Myocyte (in vitro differentiated cells): ENCODE measurements at places on chromosomes 1 and 21. TPM values are rescaled to one million over a fixed set of nuclear protein-coding genes. Genes with fewer than 3 reads are reported as not detected.

DNA sequence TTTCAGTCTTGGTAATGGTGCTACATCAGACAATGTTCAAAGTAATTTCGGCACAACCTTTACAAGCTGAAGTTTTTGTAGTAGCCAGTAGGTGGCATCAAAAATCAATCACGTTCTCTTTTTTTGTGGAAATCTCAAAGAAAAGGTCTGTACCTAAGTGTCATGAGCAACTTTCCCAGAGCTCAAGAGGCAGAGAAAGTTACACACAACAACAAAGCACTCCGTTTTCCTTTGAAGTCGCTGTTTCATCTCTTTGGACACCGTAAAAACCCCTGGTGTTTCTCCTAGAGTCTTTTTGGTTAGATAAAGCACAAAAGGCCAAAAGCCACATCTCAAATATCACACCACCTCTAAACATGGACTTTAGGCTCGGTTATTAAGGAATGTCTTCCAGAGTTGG is 131.6 kb downstream of the LHX8 start:
- DNase-seq: peak; percentile 22

DNA sequence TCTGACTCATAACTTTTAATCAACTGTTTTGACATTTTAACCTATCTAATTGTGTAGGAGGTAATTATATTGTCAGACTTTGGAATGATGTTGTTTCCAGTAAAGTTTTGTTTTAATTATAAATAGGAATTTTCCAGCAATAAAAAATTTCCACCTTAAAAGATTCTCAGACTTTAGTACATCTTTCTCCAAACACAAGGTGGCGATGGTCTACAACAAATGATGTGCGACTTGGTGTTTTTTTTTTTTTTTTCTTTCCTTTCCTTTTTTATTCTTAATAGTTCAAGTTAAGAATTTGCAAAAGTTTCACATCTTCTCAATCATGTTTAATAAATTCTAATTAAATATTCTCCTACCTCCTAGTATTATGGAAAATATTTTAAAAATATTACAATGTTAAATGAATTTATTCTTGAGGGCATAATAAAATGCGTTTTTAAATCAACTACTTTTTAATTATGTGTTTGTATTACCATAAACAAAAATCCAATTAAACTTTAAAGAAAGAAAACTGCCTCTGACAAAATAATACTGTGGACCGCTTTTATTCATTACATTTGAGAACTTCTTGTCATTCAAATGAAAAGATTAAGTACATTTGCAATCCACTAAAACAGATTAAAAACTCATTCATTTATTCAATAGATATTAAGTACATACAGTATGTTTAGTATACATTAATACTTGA is 4.4 kb upstream of the ADAMTS1 start:
- peak; percentile 77 for DNase-seq

DNA sequence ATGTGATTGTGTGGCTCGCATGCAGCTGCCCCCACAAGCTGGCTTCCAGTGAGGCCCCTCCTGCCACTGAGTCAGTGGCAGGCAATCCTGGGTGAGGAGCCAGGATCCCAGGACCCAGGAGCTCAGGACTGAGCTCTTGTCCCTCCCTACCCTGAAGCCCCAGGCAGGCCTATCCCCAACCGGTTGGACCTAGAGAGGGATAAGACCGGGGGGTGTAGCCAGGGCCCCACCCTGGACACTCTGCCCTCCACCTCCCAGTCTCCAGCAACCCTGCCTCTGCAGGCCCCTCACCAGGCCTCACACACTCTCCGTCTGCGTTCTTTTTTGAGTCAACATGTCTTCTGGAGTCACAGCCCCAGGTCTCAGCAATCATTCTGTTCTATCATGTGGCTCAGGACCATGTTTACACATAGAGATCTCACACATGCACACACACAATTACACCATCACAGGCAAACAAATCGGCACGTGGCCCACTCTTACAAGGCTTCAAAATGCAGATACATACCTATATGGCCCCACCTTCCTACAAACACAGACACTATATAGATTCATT is 2.6 kb downstream of the VSIG8 start:
- no peak for DNase-seq

DNA sequence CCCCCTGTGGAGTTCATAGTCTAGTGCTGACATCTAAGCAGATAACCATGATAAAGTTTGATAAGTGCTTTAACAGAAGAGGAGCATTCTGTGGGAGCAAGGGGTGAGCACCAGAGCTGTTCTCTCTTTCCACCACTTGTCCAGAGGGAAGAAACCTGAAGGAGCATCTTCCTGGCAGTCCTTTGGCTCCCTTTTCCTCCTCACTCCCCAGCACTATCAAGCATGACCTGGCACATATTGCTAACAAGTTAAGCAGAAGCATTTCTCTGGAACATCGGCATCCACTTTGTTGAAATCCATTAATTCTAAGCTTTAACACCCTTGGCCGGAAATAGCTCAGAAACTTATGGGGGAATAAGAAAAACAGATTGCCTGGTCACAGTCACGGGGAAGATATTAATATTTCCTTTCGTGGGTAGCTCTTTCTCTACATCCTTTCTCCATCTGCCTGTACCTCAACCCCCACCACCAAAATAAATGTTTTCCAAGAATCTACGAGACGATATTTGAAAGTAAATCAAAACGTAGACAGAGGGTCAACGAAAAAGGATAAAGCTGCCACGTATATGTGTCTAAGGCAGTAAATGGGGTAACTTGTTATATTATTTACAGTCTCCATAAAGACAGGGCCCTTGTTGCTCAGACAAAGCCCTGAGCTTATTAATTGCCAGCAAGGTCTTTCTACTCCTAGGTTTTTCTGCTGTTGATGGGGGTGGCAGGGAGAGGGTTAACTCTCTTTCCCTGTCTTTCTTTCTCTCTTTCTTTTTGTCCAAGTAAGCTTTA is 351.4 kb downstream of the NUF2 start:
- DNase-seq: no peak

- no peak for DNase-seq
These were observed 119.5 kb downstream of the GLIS1 start for GRCh38 chr1:53619367-53620060.

GRCh38 chr1:157201767-157202166 is 63.6 kb upstream of the ETV3 start:
- DNase-seq: no peak

DNA sequence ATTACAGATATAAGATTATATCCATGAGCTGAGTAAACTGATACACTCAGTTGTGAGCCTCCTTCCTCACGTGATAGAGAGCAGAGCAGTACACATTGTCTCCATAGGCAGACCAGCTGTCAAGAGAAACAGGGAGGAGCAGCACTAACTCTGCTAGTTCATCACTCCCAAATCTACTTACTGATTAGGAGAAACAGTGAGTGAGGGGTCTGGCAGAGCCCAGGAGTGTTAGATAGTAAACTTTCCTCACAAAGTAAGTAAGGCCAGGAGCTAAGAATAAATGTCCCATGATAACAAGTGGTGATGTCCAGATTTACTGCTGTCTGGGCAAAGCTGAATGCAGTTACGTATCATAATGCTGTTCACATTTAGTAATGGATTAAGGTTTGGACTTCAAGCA is 168.6 kb upstream of the KCNK2 start:
- no peak for DNase-seq

GRCh38 chr1:234999513-234999940 is 129.1 kb downstream of the TOMM20 start:
- no peak for DNase-seq

DNA sequence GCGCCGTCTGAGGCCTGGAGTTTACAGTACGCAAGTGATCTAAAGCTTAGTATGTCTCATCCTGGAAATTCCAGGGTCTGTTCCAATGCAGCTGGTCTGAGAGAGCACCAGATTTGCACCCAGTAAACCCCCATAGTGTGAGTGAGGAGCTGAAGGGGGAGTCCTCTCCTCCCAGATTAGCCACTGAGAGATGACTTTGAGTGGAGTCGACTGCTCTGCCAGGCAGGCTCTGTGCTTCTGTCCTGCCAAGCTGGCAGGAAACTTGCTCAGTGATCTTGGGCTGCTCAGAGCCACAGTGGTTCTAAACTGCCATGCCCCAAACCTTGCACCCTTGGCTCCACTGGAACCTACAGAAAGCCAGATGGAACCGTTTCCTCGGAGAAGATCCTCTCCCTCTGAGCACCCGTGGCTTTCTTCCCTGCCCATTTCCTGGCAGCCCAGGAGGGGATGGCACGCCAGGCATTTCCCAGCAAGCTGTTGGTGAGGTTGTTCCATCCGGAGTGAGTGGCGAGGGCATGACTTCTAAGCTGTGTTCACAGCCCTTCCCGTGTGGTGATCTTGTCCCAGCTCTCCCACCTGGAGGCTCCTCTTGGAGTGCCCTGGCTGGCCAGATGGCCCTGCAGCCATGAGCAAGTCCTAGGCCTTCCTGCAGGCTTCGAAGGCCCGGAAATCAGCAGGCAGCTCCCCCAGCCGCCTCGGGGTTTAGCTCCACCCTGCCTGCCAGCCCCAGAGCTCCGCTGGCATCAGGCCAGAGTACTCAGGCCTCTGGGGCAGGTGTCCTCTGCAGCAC is 125.9 kb upstream of the VAMP3 start:
- peak; percentile 24 for DNase-seq

GRCh38 chr21:44639331-44639655 is 2.1 kb downstream of the KRTAP10-10 start:
- no peak for DNase-seq

- no peak for DNase-seq
These were observed 606.9 kb downstream of the NUF2 start for GRCh38 chr1:163928651-163929050.

GRCh38 chr1:176110203-176110602 is 96.9 kb downstream of the COP1 start:
- DNase-seq: peak; percentile 67

DNA sequence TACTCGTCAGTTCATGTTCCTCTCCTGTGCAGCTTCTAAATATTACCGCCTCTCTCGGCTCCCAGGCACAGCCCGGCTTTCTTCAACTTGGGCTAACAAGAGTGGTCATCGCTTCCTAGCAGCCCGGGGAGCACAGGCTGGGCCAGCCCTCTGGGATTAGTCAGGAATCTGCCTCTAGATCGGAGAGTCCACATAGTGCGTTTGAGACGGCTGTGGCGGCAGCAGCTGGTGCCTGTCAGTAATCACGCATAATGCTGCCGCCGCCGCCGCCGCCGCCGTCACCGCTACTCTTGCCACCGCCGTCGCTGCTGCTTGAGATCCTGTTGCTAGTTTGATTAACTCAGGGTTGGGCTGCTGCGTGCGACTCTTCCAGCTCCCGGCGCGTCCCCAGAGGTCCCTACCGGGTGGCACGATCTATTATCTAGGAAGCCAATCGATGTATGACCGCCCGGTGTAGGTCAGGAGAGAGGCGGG is at the start of gene RXRG:
Gene RXRG, minus strand, starts transcription at position 230 of the 474 bp plus-strand sequence. CDS start 233 bp downstream, outside the sequence.
- DNase-seq: peak; percentile 80

- DNase-seq: peak; percentile 14
These were observed 26.6 kb upstream of the LMX1A start for GRCh38 chr1:165383067-165383466.

- DNase-seq: no peak
These were observed 182.5 kb downstream of the ZC3H11B start for GRCh38 chr1:219430419-219430818.

- DNase-seq: no peak
These were observed 184.9 kb downstream of the SLC35F3 start for GRCh38 chr1:234089396-234089795.

- peak; percentile 18 for DNase-seq
These were observed 82.7 kb downstream of the CDC7 start for GRCh38 chr1:91583326-91583755.

DNA sequence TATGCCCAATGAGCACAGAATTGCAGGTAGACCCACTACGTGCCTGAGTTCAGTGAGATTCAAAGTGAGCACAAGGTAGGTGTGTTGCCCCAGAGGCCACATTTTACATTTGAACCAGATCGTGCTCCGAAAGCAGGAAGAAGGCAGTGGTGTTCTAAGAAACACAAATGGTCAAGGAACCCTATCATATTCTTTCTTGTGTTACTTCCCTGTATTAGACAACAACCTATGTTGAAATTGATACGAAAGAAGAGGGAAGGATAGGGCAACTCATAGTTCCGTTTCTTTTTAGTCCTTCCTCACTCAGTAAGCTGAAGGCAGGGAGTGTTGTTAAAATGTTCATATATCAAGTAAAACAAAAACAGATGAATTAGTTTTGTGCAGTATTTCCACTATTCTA is 33.9 kb downstream of the OLFML2B start:
- DNase-seq: no peak

- no peak for DNase-seq
These were observed 3.0 kb downstream of the TNFRSF4 start for GRCh38 chr1:1210726-1211540.

DNA sequence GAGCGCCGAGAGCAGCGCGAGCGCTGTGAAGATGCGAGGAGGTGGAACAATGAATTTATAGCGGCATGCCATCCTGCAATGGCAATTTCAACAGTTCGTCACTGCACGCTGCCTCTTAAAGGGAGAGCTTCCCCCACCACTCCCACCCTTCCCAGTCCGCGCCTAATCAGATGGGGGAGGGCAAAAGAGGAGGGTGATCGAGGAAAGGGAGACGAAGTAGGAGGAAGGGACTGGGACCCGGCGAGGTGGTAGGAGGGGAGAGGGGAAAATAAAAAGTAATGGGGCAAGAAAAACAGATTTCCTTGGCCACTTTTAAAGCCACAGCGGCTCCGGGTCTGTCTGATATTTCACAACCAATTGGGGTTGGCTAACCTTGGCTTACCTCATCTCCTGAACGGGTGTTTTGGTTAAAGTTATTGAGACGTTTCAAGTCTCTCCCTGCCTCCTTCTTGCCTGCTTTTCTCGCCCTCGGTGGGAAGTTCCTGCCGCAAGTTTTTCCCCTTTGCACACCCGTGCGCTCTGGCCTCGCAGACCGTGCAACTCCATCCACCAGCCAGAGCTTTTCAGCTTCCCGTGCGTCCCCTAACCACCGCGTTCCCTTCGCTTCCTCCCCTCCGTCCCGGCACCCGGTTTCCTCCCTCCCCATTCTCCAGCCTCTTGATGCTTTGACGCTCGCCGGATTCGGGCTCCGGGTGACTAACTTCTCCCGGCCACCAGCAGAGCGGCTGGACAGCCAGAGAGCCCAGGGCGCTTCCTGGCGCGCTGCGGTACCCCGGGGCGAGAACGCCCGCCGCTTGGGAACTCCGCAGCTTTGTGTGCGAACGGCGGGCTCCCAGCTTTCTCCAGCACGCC is at the start of gene ADAMTS5:
Gene ADAMTS5, minus strand, starts transcription at position 27 of the 852 bp plus-strand sequence. CDS start 697 bp downstream, outside the sequence.
- peak; percentile 92 for DNase-seq

DNA sequence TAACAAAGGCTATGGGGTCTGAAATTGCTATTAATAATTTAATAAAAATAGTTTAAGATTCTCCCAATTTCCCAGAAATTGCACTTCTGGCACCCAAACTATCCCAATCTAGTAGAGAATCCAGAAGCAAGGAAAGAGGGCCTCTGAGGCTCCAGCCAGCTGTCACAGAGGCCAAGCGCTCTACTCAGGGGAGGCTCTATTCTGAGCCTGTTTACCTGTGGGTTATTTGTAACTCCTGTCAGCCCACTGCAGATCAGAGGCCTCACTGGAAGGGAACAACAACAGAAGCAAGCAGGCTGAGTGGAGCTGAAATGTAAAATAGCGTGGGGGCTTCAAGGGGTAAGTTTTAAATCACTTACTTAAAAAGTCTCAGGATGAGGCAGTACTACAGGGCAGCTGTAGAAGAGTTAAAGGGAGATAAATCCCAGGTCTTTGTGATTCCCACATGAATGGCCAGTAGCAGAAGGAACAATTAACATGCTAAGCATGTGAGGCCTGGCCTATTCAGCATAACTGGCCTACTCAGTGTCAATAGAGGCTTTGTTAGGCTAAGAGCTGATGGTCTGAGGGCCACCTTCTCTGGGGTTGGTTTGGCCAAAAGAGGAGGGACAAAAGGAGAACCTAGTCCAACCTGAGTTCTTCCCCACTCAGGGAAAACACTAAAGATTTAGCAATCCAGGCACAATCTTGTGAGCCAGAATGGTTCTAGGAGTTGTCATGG is 12.8 kb downstream of the ZNF687 start:
- DNase-seq: no peak

C1orf87 gene
- total RNA-seq: 0.35 and 0.36 TPM in 2 replicates

CD2 gene
- total RNA-seq: not detected in 2 replicates

TRMT1L gene
- 25.7 and 32.6 TPM in 2 replicates for total RNA-seq

GBP6 gene
- 0.16 TPM in 1 of 2 replicates, not detected in the other for total RNA-seq

CFHR3 gene
- total RNA-seq: 0.21 TPM in 1 of 2 replicates, not detected in the other

IVL gene
- total RNA-seq: not detected in 2 replicates
